ENCODE measurements at places on chromosomes 12 and 14.

DNA sequence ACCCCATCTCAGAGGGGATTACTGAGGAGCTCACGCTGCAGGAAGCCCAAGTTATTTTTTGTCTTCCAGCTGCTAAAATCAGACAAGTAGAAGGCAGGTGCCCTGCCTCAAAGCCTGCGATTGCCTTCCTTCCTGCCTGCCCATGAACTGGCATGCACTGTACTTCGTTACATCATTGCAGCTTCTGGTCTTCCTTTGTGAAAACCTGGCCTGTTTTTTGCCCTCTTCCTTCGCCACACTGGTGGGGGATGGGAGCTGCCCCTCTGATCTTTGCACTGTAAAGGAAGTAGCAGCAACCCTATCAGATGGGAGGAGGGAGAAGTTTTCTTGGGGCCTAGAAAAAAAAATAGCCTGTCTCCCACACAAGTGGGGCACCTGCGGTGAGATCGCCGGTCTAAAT, 1098.7 kb downstream of the BCL11B start:
- no peak for DNase-seq

GRCh38 chr12:113766131-113766878, 199.8 kb downstream of the RBM19 start:
- DNase-seq: no peak

- no peak for DNase-seq
Observed at GRCh38 chr14:67999290-67999689, 179.7 kb downstream of the RAD51B start.

- no peak for DNase-seq
Observed at GRCh38 chr12:81347404-81347803, 269.5 kb downstream of the ACSS3 start.

DNA sequence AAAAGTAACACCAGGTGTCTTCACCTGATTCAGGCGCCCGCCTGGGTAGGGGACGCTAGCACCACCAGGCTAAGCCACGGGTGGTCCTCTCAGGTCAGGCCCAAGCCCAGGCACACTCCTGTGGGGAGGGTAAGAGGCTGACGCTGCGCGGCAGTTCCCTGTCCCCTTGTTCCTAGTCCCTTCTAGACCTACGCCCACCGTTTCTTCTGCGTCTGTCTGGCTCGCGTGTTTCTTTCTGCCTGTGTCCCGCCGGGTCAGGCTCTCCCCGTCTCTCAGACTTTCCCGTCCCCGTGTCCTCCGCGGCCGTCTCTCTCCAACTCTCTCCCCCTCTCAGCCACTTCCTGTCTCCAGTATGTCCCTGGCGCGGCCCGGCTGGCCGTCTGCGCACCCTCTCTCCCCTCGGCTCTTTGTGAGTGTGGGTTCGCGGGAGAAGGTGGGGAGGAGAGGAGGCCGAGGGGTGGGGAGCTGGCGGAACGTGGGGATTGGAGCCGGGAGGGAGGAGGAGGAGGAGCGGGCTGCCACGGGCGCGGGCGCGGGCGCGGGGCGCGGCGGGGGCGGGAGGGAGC, 3.1 kb upstream of the TNS2 start:
- DNase-seq: peak; percentile 37

GRCh38 chr12:27220055-27220987, 23.8 kb upstream of the STK38L start:
- DNase-seq: no peak

DNA sequence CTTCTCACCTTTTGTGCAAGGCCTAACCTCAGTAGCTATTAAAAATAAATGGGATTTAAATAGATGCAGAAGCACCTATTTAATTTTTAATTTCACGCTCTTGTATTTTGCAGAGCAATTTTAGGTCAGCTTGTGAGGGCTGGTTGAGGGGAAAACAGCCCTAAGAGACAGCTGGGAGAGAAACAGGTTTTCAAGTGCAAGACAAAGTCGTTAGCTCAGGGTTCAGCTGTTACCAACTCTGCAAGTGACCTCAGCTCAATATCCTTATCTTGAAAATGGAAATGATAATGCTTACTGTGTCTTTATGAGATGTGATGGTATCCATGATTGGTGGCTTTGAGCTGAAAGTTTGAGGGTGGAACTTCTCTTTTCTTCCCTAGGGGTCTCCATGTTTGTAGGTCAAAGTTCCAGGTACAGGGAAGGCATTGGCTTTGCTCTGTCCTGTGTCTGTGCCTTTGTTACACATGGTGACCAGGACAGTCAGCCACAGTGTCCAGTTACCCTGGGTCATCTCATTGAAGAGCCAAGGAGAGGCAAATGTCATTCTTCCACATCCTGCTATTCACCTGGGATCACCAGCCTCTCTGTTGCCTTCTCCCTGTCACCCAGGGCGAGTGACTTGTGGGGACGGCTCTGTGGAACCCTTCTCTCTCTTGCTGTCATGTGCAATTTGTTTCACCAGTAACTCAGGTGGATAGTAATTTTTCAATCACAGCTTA, 100.3 kb downstream of the SAMD4A start:
- DNase-seq: no peak

- DNase-seq: no peak
Observed at GRCh38 chr12:108517288-108518100, 2.4 kb downstream of the FICD start.

- no peak for DNase-seq
Observed at GRCh38 chr12:131052929-131053328, 99.2 kb downstream of the ADGRD1 start.

GRCh38 chr12:94202245-94203180, 54.1 kb downstream of the PLXNC1 start:
- no peak for DNase-seq

GRCh38 chr12:108638997-108639822, 5.5 kb upstream of the SELPLG start:
- no peak for DNase-seq

DNA sequence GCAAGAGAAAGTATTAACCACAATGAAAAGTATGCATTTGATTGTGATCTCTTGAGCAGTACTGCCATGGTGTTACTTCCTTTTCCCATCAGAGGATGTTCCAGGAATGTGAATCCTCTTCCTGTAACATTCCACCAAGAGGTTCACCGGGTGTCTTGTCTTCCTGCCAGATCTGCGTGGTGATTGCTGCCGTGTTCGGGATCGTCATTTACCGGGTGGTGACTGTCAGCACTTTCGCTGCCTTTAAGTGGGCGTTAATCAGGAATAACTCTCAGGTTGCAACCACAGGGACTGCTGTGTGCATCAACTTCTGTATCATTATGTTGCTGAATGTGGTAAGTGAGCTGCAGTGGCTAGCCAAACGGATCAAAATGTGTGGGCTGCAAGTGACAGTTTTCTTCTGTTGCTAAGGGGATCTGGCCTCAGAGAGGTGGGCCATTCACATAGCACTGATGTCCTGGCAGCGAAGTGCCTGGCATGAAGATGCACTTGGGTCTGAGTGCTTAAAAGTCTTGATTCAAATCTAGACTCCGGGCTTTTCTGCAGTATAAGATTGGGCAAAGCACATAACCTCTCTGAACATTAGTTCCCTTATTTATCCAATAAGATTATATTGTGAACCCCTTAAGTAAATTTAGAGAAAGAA, 123.4 kb downstream of the SLC5A8 start:
- no peak for DNase-seq

- no peak for DNase-seq
Observed at GRCh38 chr12:56591961-56592360, 38.2 kb downstream of the BAZ2A start.

- DNase-seq: no peak
Observed at GRCh38 chr12:69123919-69124638, 115.3 kb upstream of the CPSF6 start.

DNA sequence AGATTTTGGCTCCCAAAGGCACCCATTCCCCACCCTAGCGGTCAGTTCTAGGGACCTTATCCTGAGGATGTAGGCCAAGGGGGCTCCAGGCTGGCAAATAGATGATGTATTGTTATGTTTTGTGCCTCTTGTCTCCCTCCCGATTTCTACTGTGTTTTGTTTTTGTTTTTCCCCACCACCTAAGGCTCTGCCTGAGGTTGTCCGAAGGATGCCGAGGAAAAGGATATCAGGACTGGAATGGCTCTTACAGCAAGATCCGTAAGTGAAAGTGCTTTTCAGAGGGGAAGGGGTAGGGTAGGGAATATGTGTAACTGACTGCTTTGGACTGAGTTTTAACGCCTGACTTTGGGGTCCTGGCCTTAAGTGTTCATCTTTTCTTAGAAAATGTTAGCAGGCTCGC, 6.6 kb downstream of the FOXG1 start:
- DNase-seq: no peak

DNA sequence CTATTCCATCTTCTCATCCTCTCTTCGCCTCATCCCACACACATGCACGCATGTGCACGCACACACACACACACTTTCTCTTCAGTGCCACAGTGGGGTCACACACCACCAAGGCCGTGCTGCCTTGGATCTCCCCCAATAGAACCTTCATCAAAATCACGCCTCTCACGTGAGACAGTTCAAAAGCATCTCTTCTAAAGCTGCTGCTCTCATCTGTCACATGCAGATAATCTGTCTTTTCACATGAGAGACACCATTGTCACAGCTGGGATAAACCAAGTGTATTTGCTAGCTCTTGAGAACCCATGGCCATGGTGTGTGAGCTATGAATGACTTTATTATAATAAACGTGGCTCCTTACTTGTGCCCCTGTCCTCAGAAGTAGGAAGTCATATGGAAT, 218.7 kb downstream of the EGLN3 start:
- DNase-seq: no peak

DNA sequence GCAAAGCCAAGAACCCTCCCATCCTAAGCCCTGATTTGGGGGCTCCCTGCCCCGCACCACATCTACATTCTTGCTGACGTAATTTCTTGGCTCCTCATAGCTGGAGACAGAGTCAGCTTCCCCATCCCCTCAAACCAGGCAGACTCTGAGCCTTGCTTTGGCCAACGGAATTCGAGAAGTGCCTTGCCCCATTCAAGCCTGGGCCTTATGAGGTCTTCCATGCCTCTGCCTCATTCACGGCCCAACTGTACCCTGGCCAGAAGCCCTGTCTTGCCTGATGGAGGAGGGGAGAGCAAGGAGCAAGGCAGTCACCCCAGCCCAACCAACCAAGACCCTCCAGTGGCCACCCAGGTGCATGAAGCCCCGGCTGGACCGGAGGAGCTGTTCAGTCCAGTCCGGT, 164.1 kb downstream of the PIWIL1 start:
- DNase-seq: no peak

DNA sequence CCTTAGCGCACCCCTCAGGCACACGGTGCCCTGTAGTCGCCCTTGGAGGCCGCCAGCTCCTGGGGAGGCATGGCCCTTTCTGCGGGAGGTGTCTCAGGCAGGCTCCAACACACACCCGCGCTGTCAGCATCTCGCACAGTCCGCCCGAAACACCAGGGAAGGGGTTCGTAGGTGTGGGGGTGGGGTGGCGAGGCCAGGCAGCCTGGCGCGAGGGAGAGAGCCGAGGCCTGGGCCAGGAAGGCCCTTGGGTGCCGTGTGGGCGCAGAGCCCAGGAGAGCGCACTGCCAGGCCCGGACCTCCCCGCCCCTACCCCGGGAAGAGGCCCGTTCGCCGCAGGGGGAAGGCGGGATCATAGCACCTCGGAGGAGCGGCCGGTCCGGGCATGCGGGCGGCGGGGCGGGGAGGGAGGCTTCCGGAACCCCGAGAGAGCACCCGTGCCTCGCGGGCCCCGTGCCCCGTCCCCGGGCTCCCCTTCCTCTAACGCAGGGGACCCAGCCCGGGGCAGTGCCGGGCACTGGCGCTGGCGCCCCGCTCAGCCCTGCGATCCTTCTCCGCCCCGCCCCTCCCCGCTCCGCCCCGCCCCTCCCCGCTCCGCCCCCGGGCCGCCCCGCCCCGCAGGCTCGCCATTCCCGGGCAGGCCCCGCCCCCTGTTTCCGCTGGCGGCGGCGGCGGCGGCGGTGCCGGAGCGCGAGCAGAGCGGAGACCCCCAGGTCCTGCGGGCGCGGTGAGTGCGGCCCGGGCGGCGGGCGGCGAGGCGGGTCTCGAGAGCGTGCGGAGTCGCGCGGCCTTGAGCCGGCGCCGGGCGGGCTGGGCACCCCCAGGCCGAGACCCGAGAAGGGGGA, at the start of gene TSPAN9:
Gene TSPAN9 (plus strand): TSS at position 650 of the 842 bp plus-strand sequence. CDS start 123,815 bp downstream, outside the sequence.
- peak; percentile 73 for DNase-seq

GRCh38 chr12:125100551-125101434, 35.6 kb downstream of the AACS start:
- DNase-seq: no peak

GRCh38 chr12:111055181-111055880, 135.0 kb upstream of the MYL2 start:
- no peak for DNase-seq

- DNase-seq: no peak
Observed at GRCh38 chr12:53579545-53579955, 46.6 kb downstream of the ATF7 start.

DNA sequence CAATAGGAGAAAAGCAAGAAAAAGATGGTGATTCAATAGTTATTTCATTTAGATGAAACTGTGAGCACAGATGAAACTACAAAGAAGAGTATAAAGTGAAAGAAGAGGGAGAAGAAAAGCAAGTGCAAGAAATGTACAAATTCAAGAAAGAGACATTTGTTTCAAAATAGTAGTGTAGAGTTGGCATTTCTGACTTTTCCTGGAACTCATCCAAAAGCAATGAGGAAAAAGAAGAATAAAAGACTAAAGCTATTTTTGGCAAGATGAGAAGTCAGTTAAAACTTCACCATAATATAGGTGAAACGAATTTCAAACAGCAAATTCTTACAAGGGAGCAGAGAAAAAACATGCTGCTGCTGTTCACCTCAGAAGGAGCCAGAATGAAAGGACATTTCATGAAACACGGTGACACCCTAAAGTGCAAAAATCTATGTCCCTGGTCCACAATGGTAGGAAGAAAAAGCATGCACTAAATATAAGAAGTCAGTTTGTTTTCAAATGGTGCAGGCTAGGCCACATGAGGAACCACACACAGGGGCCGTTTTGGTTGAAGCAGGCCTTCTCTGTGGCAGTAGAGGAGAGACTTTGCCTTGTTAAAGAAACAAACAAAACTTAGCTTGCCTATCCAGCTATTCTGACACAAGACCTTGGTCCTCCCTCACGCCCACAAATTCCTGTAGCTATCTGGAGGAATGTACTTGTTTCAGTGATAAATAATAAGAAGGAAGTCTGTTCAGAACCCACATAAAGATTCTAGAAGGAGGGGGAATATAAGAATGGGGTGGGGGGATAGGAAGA, 11.1 kb upstream of the CMAS start:
- no peak for DNase-seq

DNA sequence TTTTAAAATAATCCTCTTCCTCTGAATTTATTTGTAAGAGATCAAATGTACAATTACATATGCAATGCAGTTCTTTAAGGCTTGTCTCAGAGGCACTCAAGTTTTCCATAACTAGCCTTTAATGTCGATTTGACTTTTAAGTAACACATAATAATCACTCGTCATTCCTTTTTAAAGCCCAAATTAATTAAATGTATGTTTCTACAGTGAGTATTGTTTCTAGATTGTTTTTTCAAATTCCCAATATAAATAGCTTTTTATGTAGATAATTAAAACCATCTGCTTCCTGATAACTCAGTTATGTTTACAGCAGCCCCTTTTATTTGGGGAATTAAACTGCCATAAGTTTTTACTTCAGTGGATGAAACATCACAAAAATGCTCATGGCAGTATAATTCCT, 185.1 kb downstream of the ETNK1 start:
- no peak for DNase-seq

GRCh38 chr14:96203635-96204034, 1.0 kb upstream of the BDKRB2 start:
- no peak for DNase-seq

Measured in stimulated activated CD4-positive, alpha-beta T cell treated with anti-CD3 and anti-CD28 coated beads, Interleukin-4, amount 100 ng/mL, for 1 hour (primary cell).